ENCODE measurements at places on chromosomes 2 and 18. TPM values are rescaled to one million over a fixed set of nuclear protein-coding genes. Genes with fewer than 3 reads are reported as not detected.
A peak's percentile ranks its signal among the peaks of the same experiment; 100 is the strongest.

DNA sequence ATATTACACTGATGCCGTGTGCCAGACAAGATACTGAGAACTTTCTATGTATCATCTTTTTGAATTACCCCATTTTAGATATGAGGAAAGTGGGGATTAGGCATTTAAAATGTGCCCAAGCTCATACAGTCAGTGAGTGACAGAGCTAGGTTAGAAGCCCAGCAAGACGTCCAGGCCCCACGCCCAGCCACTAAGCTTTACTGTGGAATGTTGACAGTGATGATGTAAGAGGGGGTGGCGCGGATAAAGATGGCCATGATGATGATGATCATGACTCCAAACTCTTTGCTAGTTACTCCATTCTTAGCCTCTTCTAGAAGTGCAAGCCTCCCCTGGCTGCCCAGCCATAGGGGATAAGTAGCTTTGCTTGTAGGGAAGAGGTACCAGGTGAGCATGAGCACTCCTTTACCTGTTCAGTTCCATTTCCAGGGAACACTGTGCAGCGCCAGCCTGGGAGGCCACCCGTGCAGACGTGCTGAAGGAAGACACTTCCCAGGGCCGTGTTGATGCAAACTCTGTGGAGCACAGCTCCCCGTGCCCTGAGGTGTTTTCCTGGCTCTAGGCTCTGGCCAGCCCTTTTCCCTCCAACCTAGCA lies 65.5 kb downstream of the BCL2L11 start:
- peak; percentile 52 for DNase-seq
- peaks cover 28% of the 10 kb centered on the region for H3K4me1 ChIP-seq
- peak overlapping the region; percentile 9 for H3K27ac ChIP-seq
- no peaks in the 10 kb centered on the region for H3K36me3 ChIP-seq
- H3K27me3 ChIP-seq = no peaks in the 10 kb centered on the region

DNA sequence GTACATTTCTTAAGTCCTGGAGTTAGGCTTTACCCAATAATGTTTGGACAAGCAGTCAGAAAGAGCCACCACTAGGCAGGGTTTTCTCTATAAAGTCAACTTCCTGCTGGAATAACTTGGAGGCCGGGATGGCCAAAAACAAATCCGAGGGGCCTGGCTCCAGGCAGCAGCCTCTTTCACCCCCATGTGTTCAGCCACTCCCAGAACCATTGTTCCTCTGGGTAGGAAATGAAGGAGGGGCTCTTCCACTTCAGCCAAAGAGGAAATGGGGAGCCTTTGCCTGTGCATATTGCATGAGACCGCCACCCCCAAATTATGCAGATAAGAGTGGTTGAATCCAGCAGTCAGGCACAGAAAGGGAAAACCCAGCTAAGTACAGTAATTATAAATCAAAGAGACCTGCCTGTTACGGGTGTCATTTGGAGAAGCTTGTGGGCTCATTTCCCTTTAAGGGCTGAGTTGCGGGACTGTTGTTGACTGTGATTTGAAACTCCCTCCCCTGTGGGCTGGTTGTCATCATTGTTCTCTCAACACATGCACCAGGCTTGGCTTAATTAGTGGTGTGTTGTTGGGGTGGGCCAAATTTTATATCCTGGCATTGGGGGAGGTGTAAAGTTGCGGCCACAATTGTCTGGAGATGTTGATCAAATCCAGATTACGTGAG lies 212.8 kb upstream of the SOX11 start:
- H3K4me3 ChIP-seq = no peak overlapping the region
- no peak overlapping the region for H3K27ac ChIP-seq
- no peak for DNase-seq
- H3K27me3 ChIP-seq = no peaks in the 10 kb centered on the region
- H3K36me3 ChIP-seq = no peaks in the 10 kb centered on the region

COL3A1 gene
- 29.2 TPM for total RNA-seq

ADGRF3 gene
- 0.09 TPM for total RNA-seq

- H3K27me3 ChIP-seq = no peaks in the 10 kb centered on the region
- no peaks in the 10 kb centered on the region for H3K36me3 ChIP-seq
- no peak for DNase-seq
- peaks cover 10% of the 10 kb centered on the region for H3K4me1 ChIP-seq
- H3K27ac ChIP-seq = no peak overlapping the region
- no peak overlapping the region for H3K4me3 ChIP-seq
These were observed 82.4 kb upstream of the HPCAL1 start for GRCh38 chr2:10220045-10220901.

DNA sequence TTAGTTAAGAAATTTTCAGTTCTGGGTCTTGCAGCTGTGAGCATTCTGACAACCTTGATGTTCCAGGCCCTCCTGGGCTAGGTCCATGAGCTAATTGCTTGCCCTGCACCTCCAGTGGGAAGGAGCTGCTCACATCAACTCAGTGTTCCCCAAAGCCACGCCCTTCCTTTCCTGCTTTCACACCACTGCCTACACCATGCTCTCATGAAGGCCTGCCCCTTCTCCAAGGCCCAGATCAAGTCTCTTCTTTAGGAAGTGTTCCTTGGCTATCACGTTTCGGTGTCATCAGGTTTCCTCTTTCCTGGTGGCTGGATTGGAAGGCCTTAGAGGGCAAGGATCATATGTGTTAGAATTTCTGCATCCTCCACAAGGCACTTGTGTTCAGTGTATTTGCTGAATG lies 18.8 kb downstream of the TMEM127 start:
- no peak overlapping the region for H3K4me3 ChIP-seq
- H3K4me1 ChIP-seq = no peaks in the 10 kb centered on the region
- H3K36me3 ChIP-seq = peaks cover 2% of the 10 kb centered on the region

GALNT3 gene
- total RNA-seq = 17.2 TPM

MROH2A gene
- total RNA-seq = not detected

CDH19 gene
- not detected for total RNA-seq

ALPP gene
- 4.9 TPM for total RNA-seq

- H3K27me3 ChIP-seq = no peaks in the 10 kb centered on the region
- H3K4me1 ChIP-seq = peaks cover 8% of the 10 kb centered on the region
- no peak for DNase-seq
- no peaks in the 10 kb centered on the region for H3K36me3 ChIP-seq
- H3K27ac ChIP-seq = no peak overlapping the region
These were observed 93.5 kb upstream of the MAPRE2 start for GRCh38 chr18:34947711-34948125.

Measured in Caco-2 (cell line).